Hypothalamus (tissue), 51 donors: ENCODE measurements at places on chromosomes 1 and 21.

GRCh38 chr21:41164981-41165655, 2.8 kb upstream of the BACE2 start:
- DNase-seq = no peak

- no peak for DNase-seq
Measured at GRCh38 chr21:17930093-17930492, 110.9 kb upstream of the C21orf91 start.

DNA sequence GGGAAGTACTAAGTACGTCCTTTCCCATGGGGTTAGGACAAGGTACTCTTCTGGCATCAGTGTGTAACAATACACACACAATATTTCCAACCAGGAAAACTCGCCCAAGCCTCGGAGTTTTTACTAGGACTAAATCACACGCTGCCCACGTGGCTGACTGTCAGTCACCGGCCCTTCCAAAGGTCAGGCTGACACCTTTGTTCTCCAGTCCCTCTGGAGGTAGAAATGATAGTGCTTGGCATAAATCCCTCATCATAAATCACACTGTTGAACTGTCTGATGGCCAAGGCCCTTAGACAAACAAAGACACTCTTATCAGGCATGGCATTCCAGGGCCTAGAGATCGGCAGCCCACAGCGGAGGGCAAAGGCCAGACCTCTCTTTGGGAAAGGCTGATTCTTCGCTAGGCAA, 16.9 kb upstream of the SLAMF9 start:
- DNase-seq = no peak

DNA sequence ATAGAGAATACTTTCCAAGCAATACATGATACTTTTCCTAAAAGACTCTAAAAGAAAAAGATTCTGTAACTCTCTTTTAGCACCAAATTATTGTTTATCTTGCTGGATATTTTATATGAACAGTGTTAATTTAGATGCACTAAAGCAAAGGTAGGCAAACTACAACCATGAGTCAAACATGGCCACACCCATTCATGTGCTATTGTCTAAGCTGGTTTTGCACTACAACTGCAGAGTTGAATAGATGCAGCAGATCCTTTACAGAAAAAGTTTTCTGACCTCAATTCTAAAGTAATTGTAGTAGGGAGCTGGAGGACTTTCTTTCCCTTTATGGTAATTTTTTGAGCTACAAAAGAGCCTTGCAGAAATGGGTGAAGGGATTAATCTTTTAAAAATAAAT, 19.4 kb downstream of the BLZF1 start:
- no peak for DNase-seq

DNA sequence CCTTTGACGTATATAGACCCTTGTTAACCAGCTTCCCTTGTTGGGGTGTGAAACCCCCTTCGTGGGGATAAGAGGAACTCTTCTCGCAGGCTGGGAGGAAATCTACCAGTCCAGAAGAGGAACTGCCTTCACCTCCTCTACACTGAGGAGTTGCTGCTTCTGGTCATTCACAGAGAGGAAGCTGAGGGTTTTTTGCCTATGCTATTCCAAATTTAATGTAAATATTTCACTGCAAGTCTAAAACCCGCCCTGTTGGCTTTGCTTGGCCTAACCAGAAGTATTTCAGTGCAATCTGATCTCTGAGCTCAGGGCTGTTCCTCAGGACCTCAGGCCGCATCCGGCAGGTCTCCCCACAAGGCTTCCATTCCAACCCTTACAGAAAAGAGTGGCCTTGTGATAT, 150.1 kb downstream of the HIVEP3 start:
- no peak for DNase-seq

DNA sequence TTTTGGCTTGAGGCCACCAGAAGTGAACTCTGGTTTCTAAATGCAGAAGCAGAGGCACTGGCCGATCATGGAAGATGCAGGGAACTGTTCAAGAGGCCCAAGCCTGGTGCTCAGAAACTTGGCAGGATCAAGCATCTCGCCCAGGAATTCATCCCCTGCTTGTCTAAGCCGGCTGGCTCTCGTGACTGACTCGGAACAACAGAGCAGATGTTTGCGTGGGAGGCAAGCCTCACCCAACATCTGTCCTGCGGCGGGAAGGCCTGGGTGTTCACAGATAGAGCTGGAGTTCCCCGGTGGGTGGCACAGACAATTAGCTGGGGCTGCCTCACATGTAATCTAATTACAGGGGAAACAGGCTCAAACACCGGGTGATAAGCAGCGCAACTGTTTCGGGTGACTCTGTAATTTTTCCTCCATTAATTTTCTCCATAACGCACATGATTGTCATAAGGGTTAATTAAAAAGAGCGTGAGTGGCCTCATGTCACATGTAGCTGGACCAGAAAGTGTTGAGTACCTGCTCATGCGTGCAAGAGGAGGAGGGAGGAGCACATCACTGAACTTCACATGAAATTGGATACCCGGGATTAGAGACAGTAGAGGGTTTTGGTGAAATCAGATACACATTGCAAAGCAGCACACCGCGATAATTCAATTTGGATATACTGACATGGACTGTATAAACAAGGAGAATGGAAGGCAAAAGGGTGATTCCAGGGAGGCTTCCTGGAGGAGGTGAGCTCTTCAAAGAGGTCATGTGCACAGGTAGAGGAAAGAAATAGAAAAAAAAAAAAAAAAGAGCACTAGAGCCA, 180.0 kb downstream of the ETS2 start:
- no peak for DNase-seq

- no peak for DNase-seq
Measured at GRCh38 chr21:45067462-45068285, 6.7 kb upstream of the ADARB1 start.
